NCI-H146 (cell line): ENCODE measurements at places on chromosomes 4 and X.

GRCh38 chrX:41952102-41952501, 28.7 kb upstream of the CASK start:
- DNase-seq: no peak

GRCh38 chrX:24081661-24082154, 27.0 kb downstream of the EIF2S3 start:
- peak; percentile 70 for DNase-seq

DNA sequence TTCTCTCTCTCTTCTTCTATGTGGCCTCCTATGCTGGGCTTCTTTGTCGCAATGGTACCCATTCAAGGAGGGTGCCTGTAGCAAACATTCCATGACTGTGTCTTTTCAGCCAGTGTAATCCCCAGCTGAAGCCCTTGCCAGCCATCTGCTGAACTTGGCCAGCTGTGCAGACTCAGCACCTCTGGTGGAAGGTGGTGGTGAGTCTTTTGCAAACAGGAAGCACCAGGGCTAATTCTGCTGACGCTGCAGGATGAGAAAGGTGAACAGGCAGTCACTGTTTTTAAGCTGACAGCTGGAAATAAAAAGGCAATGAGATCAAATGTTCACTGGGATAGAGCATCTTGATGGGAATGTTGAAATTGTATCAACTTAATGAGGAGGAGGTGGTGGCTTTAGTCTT, 298.7 kb upstream of the CLNK start:
- peak; percentile 19 for DNase-seq

- DNase-seq: no peak
Measured at GRCh38 chrX:133923113-133923512, 62.3 kb downstream of the GPC3 start.

- no peak for DNase-seq
Measured at GRCh38 chrX:123223859-123224258, 39.8 kb downstream of the GRIA3 start.

GRCh38 chr4:139978692-139979091, 175.3 kb downstream of the MAML3 start:
- DNase-seq: no peak

DNA sequence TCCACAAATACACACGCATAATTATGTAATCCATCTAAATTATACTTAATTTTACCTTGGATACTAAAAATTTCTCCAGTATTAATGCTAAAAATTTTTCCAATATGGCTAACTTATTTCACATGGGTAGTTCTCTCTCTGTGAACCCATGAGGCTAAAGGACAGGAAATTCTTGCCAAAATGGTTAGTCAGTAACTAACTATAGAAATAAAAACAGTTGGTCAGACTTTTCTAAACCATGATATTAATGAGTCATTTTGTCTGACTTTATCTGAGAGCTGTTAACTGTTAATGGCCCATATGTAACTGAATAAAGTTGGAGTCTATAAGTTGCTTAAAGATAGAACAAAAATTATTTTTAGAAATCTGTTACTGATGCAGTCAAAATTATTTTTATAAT, 549.4 kb downstream of the TLL1 start:
- DNase-seq: no peak

DNA sequence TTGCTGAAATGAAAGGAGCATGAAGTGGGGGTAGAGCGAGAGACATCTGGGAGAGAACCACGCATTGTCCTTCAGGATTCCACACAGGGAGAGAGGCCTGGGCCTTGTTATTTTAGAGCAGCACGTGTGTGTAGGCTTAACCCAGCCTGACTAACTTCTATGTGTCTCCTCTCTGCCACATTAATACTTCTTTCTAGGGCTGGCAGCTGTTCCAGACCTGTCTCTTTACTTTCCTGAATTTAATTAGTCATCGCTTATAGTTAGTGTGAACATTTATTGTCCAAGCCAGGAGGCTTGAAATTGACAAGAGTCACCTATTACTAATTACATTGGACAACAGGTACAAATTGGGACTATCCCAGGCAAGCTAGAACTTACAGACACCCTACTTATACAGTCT, 51.3 kb downstream of the SMAD1 start:
- no peak for DNase-seq

GRCh38 chr4:87444741-87445140, 22.4 kb downstream of the NUDT9 start:
- no peak for DNase-seq

- no peak for DNase-seq
Measured at GRCh38 chrX:31200430-31200829, 128.6 kb upstream of the FTHL17 start.

DNA sequence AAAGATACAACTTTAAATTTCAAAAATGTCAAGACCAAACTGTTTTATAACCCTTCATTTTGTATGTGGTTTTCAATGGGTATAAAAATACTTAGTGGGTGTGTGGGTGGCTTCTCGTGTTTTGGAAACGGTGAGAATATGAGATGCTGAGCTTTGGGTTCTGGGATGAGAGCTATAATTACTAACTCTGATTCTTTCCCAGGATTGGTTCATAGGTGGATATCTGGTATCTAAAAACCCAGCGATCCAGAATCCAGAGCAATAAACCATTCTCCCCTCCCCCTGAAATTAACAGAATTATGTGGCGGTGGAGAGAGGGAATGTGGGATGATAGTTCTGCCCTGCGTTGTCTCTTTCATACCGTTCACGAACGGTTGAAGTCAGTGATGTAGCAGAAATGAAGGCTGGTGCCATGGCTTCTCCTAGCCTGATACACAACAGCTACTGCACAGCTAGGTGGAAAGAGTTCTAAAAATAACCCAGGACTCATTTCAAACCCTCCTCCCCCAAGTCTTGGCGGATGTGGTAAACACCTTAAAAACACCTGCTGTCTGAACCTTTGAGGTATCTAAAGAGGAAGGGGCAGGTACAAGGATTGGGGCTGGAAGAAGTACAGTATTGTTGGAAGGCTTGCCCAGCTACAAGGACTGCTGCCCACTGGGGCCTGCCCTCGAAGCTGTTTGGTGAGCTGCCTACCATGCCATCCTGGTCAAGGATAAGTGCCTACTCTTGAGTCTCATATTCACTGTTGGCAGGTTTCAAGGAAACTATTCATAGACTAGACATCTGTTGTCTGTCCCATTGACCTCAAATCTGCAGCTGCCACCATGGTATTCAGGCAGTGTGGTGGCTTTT, 44.5 kb downstream of the SEPTIN11 start:
- DNase-seq: no peak

DNA sequence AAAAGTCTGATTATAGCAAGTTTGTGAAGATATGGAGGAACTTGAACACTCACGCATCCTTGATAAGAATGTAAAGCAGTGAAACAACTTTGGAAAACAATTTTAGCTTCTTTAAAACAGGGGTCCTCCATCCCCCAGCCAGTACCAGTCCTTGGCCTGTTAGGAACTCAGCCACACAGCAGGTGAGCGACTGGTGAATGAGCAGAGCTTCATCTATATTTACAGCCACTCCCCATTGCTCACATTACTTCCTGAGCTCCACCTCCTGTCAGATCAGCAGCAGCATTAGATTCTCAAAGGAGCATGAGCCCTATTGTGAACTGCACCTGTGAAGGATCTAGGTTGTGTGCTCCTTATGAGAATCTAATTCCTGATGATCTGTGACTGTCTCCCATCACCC, 530.3 kb upstream of the PRKX start:
- DNase-seq: no peak

DNA sequence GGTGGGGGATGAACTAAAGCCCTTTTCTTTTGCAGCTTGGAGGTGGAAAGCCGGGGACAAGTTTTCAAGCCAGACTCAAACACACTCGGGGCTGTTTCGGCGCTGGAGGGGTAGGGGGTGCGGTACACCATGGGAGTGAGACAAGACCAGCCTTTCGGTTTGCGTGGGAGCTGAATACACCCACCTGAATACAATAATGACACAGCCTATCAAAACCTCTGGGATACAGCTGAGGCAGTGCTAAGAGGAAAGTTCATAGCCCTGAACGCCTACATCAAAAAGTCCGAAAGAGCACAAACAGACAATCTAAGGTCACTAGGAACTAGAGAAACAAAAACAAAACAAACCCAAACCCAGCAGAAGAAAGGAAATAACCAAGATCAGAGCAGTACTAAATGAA, 163.3 kb downstream of the ATRX start:
- DNase-seq: no peak

- DNase-seq: no peak
Measured at GRCh38 chrX:66076801-66077200, 36.9 kb upstream of the VSIG4 start.

DNA sequence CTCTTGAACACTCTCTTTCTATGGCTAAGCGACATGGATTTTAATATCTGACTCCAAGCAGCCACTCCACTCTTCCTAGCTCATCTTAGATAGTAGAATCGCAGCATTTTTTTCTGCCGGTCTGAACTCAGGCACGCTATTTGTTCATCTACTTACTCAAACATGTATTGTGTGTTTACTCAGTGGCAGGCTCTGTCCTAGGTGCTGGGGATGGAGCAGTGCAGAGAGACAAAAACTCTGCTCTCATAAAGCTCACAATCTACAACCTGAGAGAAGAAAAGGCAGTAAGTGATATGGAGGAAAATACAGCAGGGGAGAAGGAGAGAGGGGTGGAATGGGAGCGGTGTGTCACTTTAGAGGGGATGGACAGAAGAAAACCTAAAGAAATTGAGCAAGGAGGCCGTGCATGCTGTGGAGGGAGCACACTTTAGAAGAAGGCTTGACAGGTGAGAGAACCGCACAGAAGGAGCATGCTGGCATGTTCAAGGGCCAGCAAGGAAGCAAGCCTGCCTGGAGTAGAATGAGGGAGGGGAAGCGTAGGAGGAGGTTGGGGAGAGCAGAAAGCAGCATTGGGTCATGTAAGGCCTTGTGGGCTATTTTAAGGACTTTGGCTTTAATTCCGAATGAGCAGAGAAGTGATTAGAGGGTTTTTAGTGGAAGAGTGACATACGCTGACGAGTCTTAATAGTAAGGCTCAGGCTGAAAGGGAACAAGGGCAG, 132.0 kb downstream of the ANK2 start:
- DNase-seq: no peak

DNA sequence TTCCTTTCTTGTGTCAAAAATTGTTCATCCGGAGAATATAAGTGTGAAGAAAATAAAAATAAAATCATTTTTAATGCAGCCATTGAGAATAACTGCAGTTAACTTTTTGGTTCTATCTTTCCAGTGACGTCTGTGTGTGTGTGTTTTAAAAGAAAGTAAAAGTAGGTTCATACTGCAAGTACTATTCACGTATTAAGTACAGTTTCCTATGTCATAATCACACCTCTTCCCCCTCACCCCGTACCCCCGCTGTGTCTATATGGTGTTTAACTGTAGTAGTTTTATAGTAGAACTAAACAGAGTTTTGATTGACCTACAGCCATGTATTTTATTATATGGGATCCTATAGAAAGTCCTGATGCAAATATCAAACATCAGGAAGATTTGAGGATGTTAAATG, 78.5 kb upstream of the CLCN4 start:
- DNase-seq: no peak

GRCh38 chr4:36128689-36129088, 115.6 kb downstream of the ARAP2 start:
- DNase-seq: no peak

- no peak for DNase-seq
Measured at GRCh38 chrX:82742351-82742750, 765.7 kb upstream of the POU3F4 start.

DNA sequence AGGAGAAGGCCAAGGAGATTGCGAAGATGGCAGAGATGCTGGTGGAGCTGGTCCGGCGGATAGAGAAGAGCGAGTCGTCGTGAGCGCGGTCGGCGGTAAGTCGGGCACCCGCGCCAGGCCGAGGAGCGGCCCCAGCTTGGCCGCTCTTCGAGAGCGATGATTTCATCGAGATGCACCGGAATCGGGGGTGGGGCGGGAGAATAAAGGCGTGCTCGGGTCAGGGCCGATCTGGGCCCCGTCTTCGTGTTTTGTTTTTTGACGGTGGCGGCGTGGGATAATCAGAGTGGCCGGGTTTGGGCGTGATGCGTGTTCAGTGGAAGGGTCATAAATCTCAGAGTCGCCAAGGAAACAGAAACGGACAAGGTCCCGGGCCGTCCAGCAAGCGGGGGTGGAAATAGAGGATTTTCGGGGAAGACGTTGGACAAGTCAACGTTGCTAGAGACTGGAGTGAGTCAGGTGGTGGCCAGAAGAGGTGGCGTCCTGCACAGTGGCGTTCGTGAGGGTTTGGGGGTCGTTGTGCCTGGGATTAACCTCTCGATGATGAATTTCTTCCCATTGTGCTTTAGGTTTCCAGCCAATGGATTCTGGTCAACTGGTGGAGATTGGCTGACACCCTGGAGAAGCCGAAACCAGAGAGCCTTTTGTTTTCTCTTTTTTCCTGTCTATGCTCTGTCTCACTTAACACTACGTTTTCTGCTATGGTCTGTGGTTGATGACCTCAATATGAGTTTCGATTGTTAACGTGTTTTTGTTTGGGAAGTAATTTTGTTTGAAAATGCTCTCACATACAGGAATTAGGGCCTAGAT, 882 bp downstream of the MRFAP1 start:
- DNase-seq: peak; percentile 44

- DNase-seq: no peak
Measured at GRCh38 chrX:12890467-12890866, 16.0 kb upstream of the TLR8 start.

- DNase-seq: no peak
Measured at GRCh38 chr4:38411981-38412536, 251.9 kb upstream of the KLF3 start.
